ENCODE measurements at places on chromosomes 7 and 10.

- no peaks in the 10 kb centered on the region for H3K36me3 ChIP-seq
- H3K27me3 ChIP-seq, result no peaks in the 10 kb centered on the region
- 0 out of 2 replicates have a peak, but pooled peaks cover 4% of the 10 kb centered on the region for H3K4me1 ChIP-seq
- no peak for DNase-seq
- H3K4me3 ChIP-seq, result no peak overlapping the region
- no peak overlapping the region for H3K27ac ChIP-seq
Observed at GRCh38 chr10:78305311-78305710, 271.6 kb downstream of the RPS24 start.

DNA sequence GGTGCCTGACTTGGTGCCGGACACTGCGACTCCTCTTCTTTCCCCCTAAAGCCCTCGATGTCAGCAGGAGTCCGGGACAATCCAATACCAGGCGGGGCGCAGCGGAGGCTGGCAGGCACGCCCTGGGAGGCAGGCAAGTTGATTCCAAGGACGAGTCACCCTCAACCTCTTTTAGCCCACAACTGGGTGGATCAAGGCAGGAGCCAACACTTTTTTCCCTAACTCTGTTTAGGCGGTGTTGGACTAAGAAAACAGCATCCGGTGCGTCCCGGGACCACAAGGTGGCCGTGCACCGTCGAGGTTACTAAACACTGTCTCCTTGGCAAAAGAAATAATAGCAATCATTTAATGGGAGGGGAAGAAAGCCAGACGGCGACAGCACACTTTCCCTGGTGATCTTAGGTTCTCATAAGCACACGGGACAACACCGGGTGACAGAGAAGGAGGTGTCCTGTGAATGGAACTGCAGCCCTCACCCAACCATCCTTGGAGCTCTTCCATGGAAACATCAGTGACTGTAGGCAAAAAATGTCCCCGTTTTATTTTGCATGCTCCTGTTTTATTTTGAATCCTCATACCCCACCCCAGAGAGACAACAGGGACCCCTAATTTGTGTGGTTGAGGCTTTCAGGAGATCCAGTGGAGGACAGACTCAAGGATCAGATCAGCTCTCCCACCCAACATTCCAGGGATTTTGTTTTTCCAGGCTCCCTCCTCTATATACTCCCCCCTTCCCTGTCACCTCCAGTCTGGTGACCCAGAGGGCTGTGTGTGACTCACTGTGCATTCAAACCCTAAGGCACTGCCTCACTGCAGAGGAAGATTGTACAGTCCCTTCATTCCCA lies 1.3 kb upstream of the CALCR start:
- DNase-seq, result no peak
- no peak overlapping the region for H3K4me3 ChIP-seq
- no peaks in the 10 kb centered on the region for H3K4me1 ChIP-seq
- H3K27ac ChIP-seq, result no peak overlapping the region
- peaks cover 56% of the 10 kb centered on the region for H3K27me3 ChIP-seq
- no peaks in the 10 kb centered on the region for H3K36me3 ChIP-seq

GRCh38 chr10:30996481-30997005 lies 35.1 kb downstream of the ZNF438 start:
- no peaks in the 10 kb centered on the region for H3K27me3 ChIP-seq
- H3K27ac ChIP-seq, result no peak overlapping the region
- peaks cover 27% of the 10 kb centered on the region for H3K4me1 ChIP-seq
- H3K4me3 ChIP-seq, result no peak overlapping the region

DNA sequence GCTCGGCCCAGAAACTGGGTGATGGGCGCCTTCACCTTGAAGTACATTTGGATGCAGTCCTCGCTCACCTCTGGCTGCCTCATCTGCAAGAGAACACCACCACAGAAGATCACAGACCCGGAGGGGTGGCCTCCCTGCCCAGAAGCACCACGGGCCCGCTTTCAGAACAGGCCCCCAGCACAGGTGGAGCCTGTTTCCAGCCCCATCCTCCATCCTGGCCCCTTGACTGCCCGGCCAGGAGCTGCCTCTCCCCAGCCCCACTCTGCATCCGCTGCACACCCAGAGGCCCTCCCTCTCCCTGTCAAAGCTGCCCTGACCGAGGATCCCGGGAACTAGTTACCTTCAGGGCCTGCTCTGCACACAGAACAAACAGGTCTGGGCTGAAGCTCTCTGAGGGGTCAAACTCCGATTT lies 724 bp downstream of the CFAP46 start:
- H3K27me3 ChIP-seq, result peaks cover 11% of the 10 kb centered on the region
- DNase-seq, result no peak
- no peak overlapping the region for H3K4me3 ChIP-seq
- H3K36me3 ChIP-seq, result no peaks in the 10 kb centered on the region

GRCh38 chr7:103075337-103075918 lies 488 bp downstream of the ARMC10 start:
- peak; percentile 85 for DNase-seq
- peak overlapping the region; percentile 87 for H3K4me3 ChIP-seq
- H3K27me3 ChIP-seq, result no peaks in the 10 kb centered on the region
- H3K4me1 ChIP-seq, result peaks cover 7% of the 10 kb centered on the region
